ENCODE measurements at places on chromosomes 3 and 15. TPM values are rescaled to one million over a fixed set of nuclear protein-coding genes. Genes with fewer than 3 reads are reported as not detected.
A peak's percentile ranks its signal among the peaks of the same experiment; 100 is the strongest.

ZDHHC23 gene
- polyA plus RNA-seq = 13.8 TPM

GPR62 gene
- polyA plus RNA-seq = 0.37 TPM

SMARCC1 gene
- 125 TPM for polyA plus RNA-seq

- DNase-seq = no peak
Measured at GRCh38 chr15:69098771-69099170, 61.7 kb upstream of the GLCE start.

- no peak for DNase-seq
Measured at GRCh38 chr3:192731233-192731632, 3.9 kb upstream of the FGF12 start.

DNA sequence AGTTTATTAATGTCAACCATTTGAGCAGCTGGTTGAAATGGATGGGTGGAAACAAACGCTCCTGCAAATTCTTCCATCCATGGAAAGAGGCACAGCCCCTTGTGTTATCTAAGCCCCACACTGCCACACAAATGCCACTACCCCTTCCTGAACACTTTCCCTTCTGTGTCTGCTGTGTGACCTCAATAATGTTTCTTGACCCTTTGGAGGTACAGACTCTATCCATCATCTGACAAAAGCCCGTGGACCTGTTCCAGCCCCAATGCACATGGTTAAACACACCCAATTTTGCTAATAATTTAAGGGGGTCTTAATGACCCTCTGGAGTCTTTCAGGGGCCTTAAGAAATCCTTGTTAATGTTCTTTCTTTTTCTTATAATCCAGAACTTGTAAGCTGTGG is 482.2 kb upstream of the CFAP20DC start:
- DNase-seq = no peak

GRCh38 chr3:178434206-178434805 is 101.9 kb upstream of the KCNMB2 start:
- DNase-seq = no peak

BFSP2 gene
- polyA plus RNA-seq = 0.14 TPM

- DNase-seq = peak; percentile 36
Measured at GRCh38 chr15:47194718-47195117, 522.6 kb upstream of the SEMA6D start.

Measured in left renal cortex interstitium (tissue), 4 donors.